Cardiac septum (tissue), 1 donor: ENCODE measurements at places on chromosomes 13 and 19.

- DNase-seq: peak; percentile 94
Measured at GRCh38 chr19:57191141-57192076, at the start of gene ZNF264. TSS of gene ZNF264 (plus strand) at chr19:57191500. CDS start at chr19:57191914, 414 bp downstream.

- no peak for DNase-seq
Measured at GRCh38 chr19:40264314-40265054, 20.7 kb downstream of the AKT2 start.

- peak; percentile 68 for DNase-seq
Measured at GRCh38 chr13:113656831-113657671, 947 bp downstream of the ATP4B start.

DNA sequence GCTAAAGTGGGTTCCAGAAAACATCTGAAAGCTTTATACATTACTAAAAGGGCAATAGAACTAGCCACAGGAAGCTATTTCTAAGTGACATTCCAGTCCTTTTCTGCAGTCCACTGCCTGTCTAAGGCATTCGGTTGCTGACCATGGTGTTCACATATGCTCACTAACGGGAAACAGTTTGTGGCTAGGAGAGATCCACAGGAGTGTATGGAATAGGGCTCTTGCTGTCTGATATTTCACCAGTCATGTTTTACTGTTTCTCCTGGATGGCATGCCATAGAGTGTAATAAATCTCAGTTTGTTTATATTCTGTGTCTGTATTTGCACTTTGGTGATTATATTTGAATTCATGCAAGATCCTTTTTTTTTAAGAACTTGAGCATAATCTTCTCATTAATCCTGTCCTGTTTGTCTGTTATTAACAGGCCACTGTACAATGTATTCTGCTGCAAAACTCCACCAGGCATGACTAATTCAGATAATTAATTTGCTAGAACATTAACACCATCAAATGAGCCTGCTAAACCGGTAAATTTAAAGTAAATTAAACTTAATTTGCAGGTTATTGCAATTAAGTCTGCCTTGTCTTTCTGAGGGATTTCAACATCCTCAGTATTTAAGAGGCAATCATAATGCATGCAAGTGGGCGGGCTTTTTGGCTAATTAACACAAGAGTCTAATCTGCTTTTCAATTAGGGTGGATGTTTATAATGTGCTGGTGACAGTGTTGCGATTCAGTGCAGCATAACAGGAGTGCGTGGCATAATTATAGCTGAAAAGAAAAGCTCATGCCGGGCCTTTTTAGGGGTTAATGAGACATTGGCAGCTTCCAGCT, 201.3 kb downstream of the POU4F1 start:
- DNase-seq: no peak

GRCh38 chr19:38247126-38247525, 9.0 kb downstream of the PPP1R14A start:
- no peak for DNase-seq

DNA sequence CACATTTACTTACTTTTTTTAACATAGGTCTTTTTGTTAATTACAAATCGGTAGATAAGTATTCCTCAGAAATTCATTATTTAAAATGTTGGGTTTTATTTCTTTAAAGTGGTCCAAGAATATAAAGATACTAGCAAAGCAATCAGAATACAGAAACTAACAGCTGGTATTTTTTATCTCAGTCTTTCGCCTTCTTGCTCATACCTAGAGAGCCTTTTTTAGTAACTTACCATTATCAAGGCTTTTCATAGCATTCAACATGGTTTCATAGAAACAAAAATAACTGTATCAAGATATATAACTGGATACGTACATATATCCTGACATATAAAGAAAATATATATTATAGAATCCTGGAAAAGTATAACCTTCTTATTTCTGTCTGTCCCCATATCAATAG, 227.8 kb upstream of the MIR17HG start:
- no peak for DNase-seq

GRCh38 chr13:84358601-84359000, 476.3 kb upstream of the SLITRK1 start:
- no peak for DNase-seq

DNA sequence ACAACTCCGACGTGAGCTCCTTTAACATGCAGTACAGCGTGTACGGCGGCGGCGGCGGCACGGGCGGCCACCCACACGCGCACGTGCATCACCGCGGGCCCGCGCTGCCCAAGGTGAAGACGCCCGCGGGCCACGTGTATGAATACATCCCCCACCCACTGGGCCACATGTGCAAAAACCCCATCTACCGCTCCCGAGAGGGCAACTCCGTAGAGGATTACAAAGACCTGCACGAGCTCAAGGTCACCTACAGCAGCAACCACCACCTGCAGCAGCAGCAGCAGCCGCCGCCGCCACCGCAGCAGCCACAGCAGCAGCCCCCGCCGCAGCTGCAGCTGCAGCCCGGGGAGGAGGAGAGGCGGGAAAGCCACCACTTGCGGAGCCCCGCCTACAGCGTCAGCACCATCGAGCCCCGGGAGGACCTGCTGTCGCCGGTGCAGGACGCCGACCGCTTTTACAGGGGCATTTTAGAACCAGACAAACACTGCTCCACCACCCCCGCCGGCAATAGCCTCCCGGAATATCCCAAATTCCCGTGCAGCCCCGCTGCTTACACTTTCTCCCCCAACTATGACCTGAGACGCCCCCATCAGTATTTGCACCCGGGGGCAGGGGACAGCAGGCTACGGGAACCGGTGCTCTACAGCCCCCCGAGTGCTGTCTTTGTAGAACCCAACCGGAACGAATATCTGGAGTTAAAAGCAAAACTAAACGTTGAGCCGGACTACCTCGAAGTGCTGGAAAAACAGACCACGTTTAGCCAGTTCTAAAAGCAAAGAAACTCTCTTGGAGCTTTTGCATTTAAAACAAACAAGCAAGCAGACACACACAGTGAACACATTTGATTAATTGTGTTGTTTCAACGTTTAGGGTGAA, 6.6 kb downstream of the SLITRK5 start:
- no peak for DNase-seq
